Right ventricle myocardium inferior (tissue), 1 donor: ENCODE measurements at places on chromosomes 6 and 20.

DNA sequence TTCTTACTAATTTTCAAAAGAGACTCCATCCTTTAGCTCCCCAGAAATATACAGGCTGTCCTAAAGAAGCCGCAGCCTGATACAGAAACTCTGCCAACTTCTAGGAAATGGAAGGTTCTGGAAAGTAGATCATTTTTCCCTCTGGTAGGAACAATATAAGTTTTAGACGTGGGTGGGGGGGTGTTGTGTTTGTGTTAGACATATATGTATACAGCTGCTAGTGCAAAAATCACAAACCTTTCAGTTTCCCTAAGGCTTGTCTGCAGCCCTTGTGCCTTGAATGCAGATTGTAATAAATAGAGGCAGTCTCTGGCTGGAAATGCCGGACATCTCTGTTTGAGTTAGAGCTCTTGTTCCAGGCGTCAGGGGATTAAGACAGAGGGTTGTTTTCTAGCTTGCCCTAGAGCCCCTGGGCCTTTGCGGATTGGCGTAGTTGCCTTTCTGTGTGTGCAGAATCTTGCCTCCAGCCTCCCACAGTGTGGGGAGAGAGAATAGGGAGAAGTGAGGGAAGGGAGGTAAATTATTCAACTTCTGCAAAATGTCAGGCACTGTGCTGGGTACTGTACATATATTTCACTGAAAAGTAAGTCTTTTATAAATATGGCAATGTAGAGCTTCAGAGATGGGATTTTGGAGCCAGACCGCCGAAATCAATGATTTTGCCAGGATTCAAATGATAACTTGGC is 269.7 kb downstream of the PRL start:
- no peak for DNase-seq

DNA sequence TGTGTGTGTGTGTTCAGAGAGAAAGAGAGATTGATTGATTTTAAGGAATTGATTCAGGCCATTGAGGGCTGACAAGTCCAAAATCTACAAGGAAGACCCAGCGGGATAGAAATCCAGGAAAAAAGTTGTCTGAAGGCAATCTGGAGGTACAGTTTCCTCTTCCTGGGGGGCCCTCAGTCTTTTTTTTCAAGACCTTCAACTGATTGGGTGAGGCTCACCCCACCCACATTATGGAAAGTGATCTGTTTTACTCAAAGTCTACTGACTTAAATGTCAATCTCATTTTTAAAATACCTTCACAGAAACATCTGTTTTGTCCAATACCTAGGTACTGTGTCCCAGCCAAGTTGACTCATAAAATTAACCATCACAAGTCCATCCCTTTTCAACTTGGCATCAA is 243.0 kb upstream of the PLN start:
- no peak for DNase-seq

DNA sequence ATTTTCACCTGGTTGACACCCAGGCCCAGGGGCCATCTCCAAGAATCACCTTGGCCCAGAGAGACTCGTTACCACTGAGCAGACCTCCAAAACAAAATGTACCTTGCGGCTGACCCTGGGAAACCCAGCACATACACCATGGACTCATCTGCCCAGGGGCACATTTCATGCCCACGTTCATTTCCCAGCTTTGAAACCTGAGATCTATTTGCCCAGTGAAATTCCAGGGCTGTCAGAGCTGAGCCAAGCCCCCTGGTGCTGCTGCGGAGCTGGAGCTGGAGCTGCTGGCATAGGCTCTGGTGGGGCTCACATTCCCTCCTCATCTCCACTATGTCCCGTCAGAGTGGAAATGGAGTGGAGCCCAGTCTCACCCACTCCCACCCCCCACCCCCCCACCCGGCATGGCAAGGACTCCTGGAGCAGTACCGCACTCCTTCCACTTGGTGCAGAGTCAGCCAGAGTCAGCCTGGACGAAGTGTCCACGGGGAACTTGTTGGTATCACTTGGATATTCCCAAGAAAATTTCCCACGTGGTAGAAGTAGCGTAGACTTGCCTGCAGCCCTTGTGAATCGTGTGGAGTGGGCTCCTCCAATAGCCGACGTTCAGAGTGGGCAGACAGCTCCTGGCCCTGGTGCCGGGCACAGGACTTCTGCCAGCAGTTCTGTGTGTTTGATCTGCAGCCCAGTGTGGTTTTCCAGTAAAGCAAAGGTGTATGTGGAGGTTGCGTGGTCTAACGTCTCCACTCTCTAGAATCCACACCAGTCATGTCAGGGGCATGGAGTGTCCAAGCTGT is 18.1 kb upstream of the OSER1 start:
- DNase-seq, result no peak

DNA sequence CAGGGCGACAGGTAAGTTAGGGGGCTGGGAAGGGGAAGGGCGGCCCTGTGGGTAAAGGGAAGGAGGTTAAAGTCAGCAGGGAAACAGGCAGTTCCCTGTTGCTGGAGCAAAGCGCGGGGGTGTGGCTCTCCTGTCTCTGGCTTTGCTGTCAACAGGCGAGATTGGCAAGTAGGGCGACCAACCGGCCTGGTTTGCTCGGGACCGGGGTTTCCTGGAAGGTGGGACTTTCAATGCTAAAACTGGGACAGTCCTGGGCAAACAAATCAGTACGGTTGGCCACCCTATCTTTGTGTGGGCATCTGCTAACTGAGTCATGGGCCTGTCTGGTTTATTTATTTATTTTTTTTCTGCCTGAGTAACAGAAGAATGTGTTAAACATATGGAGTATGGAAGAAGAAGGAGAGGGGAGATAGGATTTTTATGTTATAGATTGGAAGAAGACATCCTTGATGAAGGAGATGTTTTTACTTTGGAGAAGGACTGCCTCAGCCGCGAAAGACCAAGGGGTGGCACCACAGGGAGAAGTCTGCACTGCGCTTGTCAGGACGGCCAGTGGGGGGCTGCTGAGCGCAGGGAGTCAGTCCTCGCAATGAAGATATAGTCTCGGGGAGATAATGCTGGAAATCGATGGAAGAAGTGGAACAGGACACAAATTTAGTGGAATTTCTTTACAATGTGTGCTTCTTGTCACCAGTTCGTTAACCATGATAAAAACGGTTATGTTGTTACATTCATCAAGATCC is 43.4 kb upstream of the ESR1 start:
- peak; percentile 97 for DNase-seq

- DNase-seq, result no peak
Measured at GRCh38 chr20:45346291-45346718, 1.9 kb downstream of the SDC4 start.

- DNase-seq, result no peak
Measured at GRCh38 chr20:7123457-7123856, 356.0 kb downstream of the BMP2 start.

- DNase-seq, result peak; percentile 70
Measured at GRCh38 chr20:35226884-35227681, 593 bp downstream of the MMP24 start.

- no peak for DNase-seq
Measured at GRCh38 chr6:133262804-133263203, 21.6 kb downstream of the EYA4 start.

- no peak for DNase-seq
Measured at GRCh38 chr6:48825501-48826151, 637.4 kb downstream of the MMUT start.

- no peak for DNase-seq
Measured at GRCh38 chr6:111707773-111708172, 102.1 kb upstream of the TRAF3IP2 start.

- no peak for DNase-seq
Measured at GRCh38 chr20:20138301-20139064, 86.2 kb downstream of the CFAP61 start.

DNA sequence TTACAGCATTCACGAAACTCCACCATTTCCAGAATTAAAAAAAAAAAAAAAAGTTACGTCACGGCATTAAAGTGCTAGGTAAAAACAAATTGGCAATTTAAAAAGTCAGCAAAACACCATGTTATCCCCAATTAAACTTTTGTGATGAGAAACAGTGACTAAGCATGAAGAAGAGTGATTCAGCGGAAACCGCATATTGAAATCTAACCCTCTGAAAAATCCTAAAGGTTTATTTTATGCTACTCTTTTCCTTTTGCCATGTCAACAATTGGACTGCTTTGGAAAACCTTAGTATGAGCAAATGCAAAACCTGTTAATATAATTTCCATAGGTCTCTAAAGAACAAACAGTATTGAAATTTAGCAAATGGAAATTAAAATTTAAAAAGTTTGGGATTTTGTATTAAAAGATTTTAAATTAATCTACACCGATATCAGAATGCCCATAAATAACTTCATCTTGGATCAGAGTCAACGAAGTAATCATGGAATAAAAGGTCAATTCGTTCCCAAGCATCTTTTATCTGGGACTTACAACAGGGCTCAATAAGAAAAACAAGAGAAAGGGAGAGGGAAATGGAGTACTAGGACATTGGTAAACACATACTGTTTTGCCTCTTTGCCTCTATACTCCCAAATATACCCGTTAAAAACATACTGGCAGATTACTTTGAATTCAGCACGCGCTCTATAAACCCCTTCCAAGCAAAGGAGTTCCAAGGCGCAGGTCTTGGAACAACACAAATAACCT is 1.1 kb downstream of the FBXO30 start:
- DNase-seq, result no peak

GRCh38 chr6:71335544-71335943 is 46.9 kb downstream of the OGFRL1 start:
- DNase-seq, result no peak

- peak; percentile 75 for DNase-seq
Measured at GRCh38 chr6:34237722-34238584, 1.3 kb downstream of the HMGA1 start.

DNA sequence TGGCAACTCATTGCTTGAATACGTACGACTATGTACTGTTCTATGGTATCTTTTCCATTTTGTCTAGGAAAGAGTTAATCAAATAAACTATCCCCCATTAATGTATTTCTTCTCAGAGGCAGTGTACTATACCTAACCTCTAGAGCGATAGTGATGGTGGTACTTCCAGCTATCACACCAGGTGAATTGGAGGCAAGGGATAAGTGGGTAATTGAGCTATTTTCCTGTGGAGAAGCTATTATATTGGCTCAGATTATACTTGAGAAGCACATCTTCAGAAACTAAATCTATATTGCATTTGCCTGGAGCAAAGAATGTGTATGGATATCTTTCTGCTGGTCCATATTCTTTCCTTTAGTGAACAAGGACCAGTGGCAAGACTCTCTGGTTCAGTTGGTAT is 430.7 kb upstream of the KHDRBS2 start:
- DNase-seq, result no peak

DNA sequence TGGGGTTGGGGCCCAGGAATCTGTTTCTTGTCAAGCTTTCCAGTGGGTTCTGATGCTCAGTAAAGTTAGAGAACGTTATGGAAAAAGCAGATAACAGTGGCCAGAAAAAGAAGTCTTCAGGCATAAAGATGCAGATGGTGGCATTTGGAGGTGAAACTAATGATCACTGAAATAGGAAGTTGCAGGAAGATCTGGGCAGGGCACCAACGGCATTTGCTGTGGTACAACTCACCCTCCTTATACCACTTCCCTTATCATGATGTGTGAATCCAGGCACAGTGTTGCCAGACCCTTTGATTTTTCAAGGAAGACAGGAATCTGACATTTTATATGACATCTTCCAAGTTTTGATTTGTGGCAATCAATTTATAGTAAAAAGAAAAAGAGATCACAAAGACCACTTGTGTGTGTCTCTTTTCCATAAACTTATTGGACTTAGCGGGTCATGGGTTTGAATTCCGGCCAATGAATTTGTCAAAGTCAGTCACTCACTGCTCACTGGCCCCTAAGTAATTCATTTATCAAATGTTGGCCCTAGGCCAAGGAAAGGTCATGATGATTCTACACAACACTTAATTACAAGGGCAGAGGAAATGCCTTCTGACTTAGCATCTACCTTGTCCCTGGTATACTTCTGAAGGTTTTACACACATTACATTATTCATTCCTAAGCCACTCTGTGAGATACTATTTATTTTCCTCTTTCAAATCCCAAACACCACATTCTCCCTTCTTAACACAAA is 37.6 kb downstream of the LAMP5 start:
- no peak for DNase-seq

- DNase-seq, result no peak
Measured at GRCh38 chr6:169972736-169973135, 221.3 kb downstream of the ERMARD start.

DNA sequence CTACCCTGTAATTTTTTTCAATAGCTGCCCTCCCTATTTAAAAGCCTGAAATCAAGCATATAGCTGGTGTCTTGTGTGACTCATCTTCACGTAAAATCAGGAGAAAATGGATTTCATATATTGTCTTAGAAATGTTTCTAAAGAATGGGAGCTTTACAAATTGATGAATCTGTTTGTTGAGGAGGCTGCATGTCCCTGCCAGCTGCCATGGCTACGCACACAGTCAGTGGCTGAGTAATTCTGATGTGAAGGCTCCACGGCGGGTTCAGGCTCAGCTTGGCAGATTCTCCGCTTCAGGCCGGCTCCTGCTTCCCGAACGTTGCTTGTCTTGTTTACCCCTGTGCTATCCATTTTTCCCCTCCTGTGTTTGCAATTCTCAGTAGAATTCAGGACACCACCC is 82.8 kb downstream of the CCDC170 start:
- DNase-seq, result no peak

DNA sequence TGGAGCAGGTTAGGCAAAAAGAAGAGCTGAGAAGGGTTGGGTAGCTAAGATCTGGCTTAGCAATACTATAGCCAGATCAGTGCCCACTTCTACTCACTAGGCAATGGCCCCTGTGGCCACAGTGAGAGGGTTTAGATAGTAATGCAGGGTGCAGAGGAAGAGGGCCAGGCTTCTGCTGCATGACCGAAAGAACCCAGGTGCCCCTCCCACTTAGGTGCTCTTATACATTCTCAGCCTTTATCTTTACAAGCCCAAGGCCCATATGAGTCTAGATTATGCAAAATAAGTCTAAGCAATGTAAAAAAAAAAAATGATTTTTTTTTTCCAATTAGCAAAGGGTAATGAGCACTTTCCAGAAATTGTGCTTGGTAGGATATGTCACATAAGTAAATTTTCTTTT is 171.3 kb downstream of the CD24 start:
- DNase-seq, result no peak

- DNase-seq, result no peak
Measured at GRCh38 chr6:40706178-40706577, 119.0 kb upstream of the LRFN2 start.

GRCh38 chr6:8301502-8301901 is 133.8 kb downstream of the SLC35B3 start:
- DNase-seq, result no peak

GRCh38 chr20:53767206-53767930 is 173.7 kb upstream of the ZNF217 start:
- DNase-seq, result no peak
